ENCODE measurements at places on chromosomes 3 and 15. TPM values are rescaled to one million over a fixed set of nuclear protein-coding genes. Genes with fewer than 3 reads are reported as not detected.

RBP2 gene
- not detected for total RNA-seq

GRCh38 chr15:61038387-61038786 is 190.7 kb downstream of the RORA start:
- no peak for DNase-seq

GRCh38 chr3:183698318-183698751 is 738 bp downstream of the YEATS2 start:
- DNase-seq: peak; percentile 62

DNA sequence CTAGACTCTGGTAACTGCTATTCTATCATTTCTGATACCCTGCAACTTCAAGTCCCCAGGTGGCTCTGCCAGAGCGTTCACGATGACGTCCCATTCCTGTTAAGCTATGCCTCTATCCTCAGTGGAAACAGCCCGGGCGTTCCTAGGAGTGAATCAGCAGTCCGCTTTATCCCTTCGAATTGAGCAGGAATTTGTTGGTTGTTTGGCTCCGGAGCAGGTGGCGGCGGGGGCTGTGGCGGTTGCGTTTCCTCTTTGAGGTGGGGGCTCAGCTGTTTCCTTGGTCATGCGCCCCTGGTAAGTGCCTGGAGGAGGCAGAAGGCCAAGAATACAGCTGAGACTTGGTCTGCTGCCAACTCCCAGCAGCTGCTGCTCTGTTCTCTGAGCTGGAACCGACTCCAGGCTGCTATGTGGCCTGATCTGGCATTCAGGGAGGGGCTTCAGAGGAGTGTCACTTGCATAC is 25.2 kb downstream of the ARPP21 start:
- DNase-seq: peak; percentile 61

ACAN gene
- 2.7 TPM for total RNA-seq

CADM2 gene
- total RNA-seq: 60.8 TPM

DNA sequence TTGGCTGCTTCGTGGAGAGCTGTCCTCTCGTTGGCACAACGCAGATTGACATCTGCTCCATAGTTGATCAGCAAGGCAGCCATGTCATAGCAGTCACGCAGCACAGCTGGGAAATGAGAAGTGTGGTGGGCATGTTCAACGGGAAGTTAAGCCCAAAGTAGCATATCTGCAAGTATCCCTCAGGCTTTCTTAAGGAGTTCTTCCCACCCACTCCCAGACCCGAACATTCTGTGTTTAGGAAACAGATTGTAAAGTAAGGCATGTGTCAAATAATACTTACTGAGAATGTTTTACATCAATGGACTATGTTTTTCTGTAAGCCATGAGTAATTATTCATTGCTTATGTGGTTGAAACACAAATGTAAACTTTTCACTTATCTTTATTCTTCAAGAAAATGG is 9.2 kb downstream of the ASB14 start:
- DNase-seq: no peak

CYP8B1 gene
- total RNA-seq: not detected

STRIT1 gene
- not detected for total RNA-seq

- no peak for DNase-seq
Measured at GRCh38 chr3:8650583-8651416, 6.2 kb upstream of the SSUH2 start.

- no peak for DNase-seq
Measured at GRCh38 chr15:61629269-61629668, 400.2 kb upstream of the RORA start.

GRCh38 chr3:177711637-177712036 is 514.4 kb upstream of the TBL1XR1 start:
- DNase-seq: no peak

- DNase-seq: no peak
Measured at GRCh38 chr3:43919029-43919428, 228.3 kb downstream of the ABHD5 start.

DNA sequence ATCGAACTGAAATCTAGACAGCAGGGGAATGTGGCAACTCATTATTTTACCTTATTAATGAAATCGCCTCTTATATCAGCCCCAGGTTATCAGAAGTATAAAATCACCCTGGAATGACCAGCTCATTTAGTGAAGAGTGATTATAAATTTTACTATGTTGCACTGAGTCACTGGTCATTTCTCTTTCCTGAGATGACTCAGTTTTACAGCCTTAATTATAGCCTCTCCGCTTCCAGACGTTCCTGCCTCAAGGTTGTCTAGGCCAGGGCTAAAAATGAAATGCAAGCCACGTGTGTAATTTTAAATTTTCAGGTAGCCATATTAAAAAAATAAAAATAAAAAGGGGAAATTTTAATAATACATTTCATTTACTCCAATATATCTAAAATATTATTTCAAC is 33.3 kb downstream of the DET1 start:
- no peak for DNase-seq

- DNase-seq: no peak
Measured at GRCh38 chr3:89467898-89468363, 360.5 kb downstream of the EPHA3 start.

CCR8 gene
- not detected for total RNA-seq

IMPDH2 gene
- 121 TPM for total RNA-seq

GRCh38 chr3:135014566-135014965 is 219.5 kb downstream of the EPHB1 start:
- DNase-seq: no peak

CSTA gene
- 6.3 TPM for total RNA-seq

DNA sequence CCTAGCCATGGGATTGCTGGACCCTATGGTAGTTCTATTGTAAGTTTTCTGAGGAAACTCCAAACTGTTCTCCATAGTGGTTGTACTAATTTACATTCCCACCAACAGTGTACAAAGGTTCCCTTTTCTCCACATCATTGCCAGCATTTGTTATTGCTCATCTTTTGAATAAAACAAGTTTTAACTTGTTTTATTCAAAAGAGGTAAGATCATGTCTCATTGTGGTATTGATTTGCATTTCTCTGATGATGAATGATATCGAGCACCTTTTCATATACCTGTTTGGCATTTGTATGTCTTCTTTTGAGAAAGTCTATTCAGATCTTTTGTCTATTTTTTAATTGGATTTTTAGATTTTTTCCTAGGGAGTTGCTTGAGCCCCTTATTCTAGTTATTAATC is 819.1 kb downstream of the TUSC7 start:
- no peak for DNase-seq

All from sciatic nerve (tissue), 2 donors.